SHP77 treated with DMSO at 0.1 percent for 48 hours (cell line): ENCODE measurements at places on chromosomes 13 and 19.

GRCh38 chr19:8821748-8822241 is 10.3 kb downstream of the ZNF558 start:
- DNase-seq: no peak

DNA sequence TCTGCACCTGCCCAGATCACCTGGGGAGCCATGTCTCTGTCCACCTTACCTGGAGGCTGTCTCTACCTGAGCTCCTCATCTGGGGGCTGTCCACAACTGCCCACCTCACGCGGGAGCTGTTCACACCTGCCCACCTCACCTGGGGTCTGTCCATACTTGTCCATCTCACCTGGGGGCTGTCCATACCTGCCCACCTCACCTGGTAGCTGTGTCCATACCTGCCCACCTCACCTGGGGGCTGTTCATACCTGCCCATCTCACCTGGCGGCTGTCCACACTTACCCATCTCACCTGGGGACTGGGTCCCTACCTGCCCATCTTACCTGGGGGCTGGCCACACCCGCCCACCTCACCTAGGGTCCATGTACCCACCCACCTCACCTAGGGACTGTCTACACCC is 10.0 kb upstream of the CPAMD8 start:
- no peak for DNase-seq

DNA sequence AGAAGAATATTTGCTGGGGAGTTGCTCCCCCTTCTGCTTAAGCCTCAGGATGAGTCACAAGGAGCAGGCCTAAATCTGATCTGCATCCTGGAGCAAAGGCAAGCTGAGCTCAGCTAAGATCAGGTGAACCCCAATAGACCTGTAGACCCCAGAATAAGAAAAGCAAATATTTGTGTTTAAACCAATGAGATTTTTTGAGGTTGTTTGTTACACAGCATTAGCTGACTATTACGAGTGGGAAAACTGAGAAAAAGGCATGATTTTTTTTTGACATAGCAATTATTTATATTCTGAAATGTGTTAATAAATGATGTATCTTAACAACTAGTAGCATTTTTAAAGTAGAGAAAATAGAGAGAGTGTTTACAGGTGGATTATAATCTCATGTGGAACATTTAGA is 45.1 kb downstream of the ADGRE3 start:
- no peak for DNase-seq

GRCh38 chr13:20788312-20788711 is 14.6 kb upstream of the EEF1AKMT1 start:
- no peak for DNase-seq

- DNase-seq: no peak
These were observed 41.4 kb downstream of the ZNF333 start for GRCh38 chr19:14731200-14731599.

DNA sequence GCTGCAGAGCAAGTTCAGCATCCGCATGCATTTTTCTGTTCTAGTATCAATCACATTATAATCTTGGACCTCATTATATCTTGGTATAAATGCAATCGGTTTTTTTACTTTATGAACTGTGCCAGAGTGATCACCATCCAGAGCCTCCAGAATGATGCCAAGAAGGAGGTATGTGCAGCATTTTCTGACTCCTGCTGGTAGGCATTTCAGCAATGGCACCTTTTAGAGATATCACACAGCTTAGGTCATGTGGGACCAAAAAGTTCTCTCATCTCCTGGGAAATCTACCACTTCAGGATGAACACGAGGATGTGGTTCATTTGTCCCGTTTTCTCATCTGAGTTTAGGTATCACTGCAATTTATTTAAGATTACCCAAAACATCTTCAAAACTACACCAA is 220.4 kb downstream of the VWA8 start:
- no peak for DNase-seq

DNA sequence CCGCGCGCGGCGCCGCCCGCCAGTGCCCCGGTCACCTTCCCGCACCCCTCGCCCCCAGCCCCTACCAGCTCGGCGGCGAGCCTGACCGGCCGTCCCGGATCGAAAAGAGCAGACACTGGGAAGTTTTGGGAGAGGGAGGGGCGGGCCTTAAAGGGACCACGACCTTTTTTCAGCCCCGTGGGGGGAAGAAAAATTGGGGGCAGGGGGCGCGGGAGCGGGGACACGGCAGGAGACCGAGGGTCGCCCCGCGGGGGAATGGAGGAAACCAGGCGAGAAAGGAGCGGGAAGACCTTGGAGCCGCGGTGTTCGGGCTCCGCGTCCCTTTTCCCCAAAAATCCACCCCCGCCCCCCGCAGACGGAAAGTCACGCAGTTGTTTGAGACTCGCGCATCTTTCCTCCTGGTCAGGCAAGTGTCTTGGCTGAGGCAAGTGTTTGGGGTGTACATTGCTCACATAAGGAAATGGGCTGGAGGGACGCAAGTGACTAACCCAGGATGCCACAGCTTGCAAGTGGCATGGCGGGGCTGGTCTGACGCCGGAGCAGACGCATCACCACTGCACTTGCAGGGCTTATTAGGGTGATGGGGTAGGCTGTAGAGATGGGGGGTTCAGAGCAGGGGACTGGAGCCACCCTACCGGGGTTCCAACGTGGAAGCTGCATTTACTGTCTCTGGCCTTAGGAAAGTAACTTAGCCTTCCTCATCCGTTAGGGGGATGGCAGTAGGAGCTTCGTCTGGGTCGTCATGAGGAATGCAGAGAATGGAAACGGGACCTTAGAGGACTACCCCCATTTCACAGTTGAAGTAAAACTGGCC is 2.7 kb upstream of the HNRNPL start:
- DNase-seq: no peak
